ENCODE measurements at places on chromosomes 7 and 10. TPM values are rescaled to one million over a fixed set of nuclear protein-coding genes. Genes with fewer than 3 reads are reported as not detected.

DNA sequence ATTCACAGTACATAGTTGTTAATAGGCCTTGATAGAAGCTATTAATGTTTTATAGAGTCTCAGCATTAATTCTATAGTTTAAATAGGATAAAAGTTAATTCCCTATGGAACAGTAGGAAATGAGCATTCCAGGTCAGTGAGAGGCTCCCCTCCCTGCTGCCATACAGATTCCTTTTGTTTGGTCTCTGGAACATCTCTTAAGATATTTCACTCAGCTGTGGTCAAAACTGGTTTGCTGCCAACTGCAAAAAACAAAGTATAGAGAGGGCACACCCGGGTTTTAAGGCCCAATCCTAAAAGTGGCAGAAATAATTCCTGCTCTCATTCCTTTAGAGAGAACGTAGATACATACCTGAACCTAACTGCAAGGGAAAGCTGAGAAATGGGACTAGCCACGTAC is 51.3 kb downstream of the MDFIC start:
- peak; percentile 11 for DNase-seq

- no peak for DNase-seq
Measured at GRCh38 chr10:95326396-95326795, 35.6 kb upstream of the PDLIM1 start.

DNA sequence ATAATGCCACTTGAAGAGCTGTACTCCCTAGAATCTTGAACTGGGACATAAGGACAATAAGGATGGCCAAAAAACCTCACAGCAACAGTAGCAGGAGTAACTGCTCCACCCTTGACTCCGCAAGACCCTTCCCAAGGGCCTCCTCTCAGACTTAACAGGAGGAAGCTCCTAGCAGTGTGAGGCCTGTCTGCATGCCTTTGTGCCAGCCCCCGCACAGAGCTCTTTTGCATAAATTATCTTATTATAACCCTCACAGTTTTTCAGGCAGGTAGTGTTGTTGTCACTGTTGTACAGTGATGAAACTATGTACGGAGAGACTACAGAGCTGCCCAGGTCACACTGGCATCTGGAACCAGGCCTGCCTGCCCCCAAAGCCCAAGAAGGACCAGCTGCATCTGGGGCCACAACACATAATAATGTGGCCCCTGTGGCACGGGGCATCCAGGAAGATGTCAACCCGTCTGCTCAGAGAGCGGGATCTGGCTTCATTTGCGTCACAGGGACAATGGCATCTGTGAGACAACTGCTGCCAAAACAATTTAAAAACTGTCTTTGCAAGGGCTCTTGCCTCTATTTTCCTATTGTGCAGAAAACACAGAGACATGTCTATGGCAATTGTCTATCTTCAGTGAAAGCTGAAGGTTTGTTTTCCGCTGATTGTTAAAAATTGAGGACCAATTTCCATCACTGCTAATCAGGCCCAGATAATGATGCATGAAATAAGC is 249.3 kb upstream of the GRB10 start:
- no peak for DNase-seq

- DNase-seq, result peak; percentile 46
Measured at GRCh38 chr10:77628906-77629730, 8.5 kb downstream of the KCNMA1 start.

GRCh38 chr7:105688617-105689016 is 107.3 kb upstream of the EFCAB10 start:
- no peak for DNase-seq

DNA sequence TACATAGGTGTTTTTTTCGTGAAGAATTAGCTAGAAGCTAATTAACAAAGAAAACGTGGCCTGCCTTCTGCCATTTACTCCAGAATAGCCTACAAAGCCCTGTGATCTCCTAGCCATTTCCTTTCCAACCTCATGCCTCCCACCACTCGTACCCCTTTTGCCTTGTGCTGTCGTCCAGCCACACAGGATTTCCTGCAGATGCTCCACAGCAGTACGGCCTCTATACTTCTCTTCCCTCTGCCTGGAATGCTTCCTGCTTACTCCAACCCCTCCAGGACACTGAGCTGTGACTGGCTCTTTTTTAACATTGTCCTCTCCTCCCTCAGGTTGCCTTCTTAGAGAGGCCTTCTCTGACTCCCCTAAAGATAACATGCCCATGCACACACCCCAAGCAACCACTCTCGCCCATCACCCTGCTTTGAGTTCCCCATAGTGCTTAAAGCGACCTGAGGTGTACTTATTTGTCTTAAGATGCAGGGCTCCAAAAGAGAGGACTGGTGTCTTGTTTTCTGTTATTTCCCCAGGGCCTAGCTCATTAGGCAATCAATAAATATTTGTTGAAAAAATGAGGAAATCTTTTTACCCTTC is 32.7 kb downstream of the STK17A start:
- no peak for DNase-seq

DNA sequence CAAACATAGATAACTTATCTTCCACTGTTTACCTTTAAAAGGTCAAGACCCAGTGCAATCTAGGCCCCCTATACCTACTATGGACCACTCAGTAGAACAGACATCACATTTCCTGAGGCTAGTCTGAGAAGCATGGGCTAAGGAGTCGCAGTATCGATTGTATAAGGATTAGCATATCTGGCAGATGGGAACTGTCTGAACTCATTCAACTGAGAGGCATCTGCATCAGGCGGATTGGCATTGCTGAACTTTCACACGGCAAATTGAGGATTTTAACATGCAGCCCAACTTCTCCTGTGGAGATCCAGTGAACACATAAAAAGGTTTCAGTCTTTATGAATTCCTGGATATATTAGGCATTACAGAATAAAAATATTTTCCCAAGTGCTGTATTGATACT is 89.1 kb upstream of the LRGUK start:
- no peak for DNase-seq

- DNase-seq, result no peak
Measured at GRCh38 chr7:77320137-77320536, 96.0 kb downstream of the GSAP start.

GRCh38 chr10:93993782-93994437 is at the start of gene PLCE1:
Gene PLCE1 (plus strand): TSS chr10:93993931. CDS start chr10:94031047, 37,116 bp downstream.
- peak; percentile 70 for DNase-seq

- no peak for DNase-seq
Measured at GRCh38 chr10:121112136-121112535, 261.0 kb downstream of the WDR11 start.

DNA sequence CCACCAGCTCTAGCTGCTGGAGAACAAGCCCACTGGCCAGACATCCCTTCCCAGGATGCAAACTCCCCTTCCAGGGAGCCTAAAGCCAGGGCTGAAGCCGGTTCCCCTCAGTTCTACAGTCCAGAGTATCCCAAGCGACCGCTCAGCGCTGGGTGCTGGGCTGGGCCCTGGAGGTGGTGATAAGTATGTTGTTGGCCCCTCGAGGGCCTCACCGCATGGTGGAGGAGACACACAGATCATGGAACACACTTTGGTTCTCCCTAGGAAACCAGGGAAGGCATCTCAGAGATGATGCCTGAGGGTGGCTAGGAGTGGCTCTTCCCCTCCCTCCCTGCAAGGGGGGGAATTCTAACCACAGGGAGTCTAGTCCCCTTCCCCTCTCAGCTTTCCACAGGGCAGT is 4.4 kb downstream of the PODXL start:
- no peak for DNase-seq

DNA sequence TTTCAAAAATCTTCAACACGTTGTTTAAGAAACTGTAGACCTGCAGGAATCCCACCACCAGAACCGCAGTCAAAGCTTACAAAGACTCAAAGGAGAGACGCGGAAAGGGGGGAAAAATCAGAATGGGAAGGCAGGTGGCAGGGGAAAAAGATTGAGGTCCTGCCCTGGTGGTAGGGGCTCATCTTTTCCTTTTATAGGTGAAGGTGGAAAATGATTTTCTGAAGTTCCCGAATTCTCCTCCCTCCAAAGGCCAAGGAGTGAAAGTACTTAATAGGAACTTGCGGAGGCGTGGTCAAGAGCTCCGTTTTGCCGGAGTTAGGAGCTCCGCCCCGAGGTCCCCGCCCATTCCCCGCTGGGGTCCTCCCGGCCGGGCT is 724 bp downstream of the BBIP1 start:
- peak; percentile 97 for DNase-seq

DNA sequence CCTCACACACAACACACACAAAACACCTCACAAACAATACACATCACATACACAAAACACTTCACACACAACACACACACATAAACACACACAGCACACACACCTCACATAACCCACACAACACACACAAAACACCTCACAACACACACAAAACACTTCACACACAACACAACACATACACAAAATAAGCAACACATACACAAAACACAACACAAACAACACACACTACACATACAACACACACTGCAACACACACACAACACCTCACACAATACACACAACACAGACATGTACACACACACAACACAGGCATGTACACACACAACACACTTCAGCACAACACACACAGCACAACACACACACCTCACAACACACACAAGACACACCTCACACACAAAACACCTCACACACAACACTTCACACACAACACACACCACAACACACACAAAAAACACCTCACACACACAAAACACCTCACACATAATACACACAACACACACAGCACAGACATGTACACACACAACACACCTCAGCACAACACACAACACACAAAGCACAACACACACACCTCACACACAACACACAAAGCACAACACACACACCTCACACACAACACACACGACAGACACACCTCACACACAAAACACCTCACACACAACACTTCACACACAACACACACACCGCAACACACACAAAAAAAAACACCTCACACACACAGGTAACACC is 107.5 kb downstream of the TNS3 start:
- no peak for DNase-seq

DNA sequence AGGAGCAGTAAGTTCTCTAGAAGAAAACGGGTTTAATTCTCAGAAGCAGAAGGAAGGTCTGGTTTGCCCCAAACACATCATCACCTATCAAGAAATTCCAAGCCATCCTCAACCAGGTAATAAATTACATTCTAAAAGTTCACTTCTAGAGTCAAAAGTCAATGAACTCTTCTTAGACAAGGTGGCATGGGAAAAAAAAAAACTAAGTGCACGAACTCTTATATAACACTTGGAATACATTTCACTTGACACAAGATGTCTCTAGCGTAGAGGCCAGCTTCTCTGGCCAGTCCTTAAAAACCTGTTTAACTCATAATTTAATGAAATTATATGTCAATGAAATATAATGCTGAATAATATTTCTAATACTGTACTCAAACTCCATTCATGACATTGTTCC is 172.1 kb upstream of the ASAH2 start:
- no peak for DNase-seq

GRCh38 chr7:128011131-128011661 is 20.0 kb downstream of the LRRC4 start:
- DNase-seq, result no peak

DNA sequence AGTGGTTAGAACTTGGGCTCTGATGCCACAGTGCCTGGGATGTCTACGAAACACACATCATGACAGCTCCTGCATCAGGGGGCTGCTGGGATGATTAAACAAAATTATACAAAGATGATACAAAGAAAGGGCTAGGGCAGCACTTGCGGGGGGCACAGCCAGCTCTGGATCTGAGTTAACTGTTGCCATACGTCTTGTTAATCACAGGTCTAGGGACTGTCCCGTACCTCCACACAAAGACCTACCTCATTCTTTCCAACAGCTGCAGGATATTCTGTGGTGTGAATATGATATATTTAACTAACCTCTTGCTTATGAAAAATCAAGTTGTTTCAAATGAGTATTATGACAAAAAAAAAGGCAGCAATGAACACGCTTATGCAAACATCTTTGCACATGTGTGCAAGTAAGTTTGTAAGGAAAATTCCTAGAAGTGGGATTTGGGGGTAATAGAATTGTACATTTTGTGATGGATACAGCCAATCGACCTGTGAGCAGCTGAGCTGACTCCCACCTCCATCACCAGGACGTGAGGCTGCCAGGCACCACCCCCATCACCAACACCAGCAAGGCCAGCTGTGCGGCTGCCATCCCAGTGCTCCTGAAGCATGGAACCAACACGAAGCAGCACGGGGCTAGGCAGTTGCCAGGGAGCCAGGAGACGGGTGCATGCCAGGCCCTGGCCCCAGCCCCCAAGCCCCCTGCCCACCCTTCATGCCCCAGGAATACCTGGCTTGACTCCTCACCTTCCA is 23.5 kb downstream of the PTPRN2 start:
- DNase-seq, result no peak

GRCh38 chr10:71300555-71301370 is 18.3 kb upstream of the SLC29A3 start:
- no peak for DNase-seq

DNA sequence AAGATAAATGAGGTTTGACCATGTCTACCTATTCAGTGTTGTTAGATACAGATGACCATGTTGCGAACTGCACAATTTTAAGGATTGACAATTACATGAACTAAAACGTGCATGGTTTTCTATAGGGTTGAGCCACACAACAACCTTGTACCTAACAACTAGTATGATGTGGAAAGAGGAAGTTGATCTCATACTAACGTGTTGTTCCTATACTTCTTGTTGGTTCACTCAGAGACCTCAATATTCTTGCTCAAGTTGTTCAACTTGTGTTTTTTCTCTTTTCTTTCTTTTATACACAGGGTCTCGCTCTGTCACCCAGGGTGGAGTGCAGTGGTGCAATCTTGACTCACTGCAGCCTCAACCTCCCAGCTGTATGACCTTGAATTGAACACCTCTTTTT is 6.1 kb upstream of the KEL start:
- no peak for DNase-seq

GRCh38 chr10:14601872-14602725 is 172.6 kb downstream of the FAM107B start:
- no peak for DNase-seq

DNA sequence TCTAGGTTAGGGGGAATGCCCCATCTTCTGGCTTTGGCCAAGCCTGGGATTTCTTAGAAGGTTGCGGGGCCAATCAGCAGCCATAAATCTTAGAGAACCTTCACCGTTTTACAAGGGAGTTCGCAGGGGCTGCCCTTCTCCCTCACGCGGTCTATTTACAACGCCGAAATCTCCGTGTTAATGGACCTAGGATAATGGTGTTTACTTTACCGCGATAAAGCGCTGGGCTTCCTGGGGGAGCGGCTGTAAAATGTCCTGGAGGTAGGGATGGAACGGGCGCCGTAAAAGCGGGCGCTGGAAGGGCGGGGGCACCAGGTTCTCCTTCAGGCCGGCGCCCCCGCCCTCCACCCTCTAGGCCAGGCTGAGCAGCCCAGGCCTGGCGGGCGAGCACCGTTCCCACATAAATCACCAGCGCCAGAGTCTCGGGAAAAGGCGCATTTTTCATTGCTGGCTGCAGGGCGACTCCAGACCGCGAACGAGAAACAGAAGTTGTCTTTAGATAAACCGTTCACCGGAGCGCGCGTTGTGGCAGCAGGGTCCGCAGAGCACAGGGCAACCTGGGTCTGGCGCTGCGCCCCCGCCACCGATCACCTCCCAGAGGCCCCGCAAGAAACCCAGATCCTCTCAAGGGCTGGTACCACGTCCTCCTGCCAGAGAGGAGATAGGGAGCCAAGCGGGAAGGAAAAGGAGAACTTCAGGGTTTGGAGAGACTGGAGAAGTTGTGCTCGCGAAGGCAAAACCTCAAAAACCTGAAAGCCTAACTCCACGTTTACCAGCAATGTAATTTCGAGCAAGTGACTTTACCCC is 12.5 kb upstream of the NKX2-3 start:
- DNase-seq, result no peak

The SLC39A12 gene
- 0.23 TPM for total RNA-seq

The BTBD16 gene
- not detected for total RNA-seq

The ASAH2 gene
- total RNA-seq, result 0.22 TPM

The HOGA1 gene
- 6.7 TPM for total RNA-seq

The C10orf105 gene
- total RNA-seq, result not detected

The PTN gene
- total RNA-seq, result 0.20 TPM

The NUTM2E gene
- total RNA-seq, result not detected

The PBLD gene
- total RNA-seq, result 2.5 TPM

The C10orf62 gene
- total RNA-seq, result not detected

The TWNK gene
- total RNA-seq, result 13.3 TPM

The COL28A1 gene
- total RNA-seq, result not detected

The C10orf67 gene
- not detected for total RNA-seq

All from MG63 (cell line).